Kidney glomerular epithelial cell (primary cell): ENCODE measurements at places on chromosomes 5 and 9.
A peak's percentile ranks its signal among the peaks of the same experiment; 100 is the strongest.

DNA sequence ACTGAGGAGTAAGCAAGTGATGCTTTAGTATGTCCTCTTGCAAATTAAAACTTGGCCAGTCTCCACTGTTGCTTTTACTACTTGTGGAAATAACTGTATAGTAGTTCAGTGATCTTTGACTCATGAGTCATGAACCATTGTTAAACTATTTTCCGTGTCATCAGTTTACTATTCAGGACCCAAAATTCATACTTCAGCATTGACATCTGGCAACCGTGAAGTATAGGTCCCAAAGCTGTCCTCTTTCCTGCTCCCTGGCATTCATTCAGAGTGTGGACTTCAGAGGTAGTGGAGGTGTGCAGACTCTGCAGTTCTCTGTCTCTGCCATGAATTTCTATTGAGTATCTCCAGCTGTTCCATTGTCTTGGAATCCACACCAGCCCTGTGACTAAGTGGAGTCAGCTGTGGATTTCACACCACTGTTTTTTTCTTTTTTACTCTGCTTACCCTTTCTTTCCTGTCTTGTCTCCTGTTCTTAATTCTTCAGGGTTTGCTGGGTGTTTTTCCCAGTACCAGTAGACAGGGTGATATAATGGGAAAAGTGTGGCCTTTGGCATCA, 7.5 kb downstream of the TDRD7 start:
- DNase-seq: peak; percentile 5

DNA sequence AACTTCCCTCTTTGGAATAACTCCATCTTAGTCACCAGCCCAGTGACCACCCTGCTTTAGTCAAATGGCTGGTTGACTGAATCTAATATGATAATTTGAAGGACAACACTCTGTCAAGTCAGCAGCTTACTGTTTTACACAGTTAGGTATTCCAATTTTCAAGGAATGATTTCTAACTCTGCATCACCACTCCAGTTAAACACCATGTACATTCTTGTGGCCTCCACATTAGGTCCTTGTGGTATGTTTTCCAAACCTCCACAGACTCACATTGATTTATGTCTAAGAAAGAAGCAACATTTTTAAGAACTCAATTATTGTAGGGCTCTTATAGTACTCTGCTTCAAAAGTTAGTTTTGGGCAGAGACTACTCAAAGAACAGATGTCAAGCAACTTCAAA, 110.7 kb downstream of the TLE1 start:
- peak; percentile 44 for DNase-seq

DNA sequence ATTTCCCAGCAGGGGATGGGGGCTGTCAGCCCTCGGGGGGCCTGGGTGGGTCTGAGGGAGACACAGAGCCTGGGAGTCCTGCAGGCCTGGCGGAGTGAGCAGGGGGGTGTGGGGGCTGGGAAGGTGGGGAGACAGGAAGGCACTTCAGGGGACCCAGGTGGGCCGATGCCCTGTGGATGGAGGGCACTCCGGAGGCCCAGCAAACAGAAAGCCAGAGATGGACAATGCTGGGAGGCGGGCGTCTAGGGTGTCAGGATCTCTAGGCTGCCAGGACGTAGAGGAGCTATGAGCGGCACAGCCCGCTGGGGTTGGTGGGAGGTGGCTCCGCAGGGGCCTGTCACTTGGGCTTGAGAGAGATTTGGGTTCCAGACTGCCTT, 87.6 kb upstream of the COL5A1 start:
- DNase-seq: no peak

DNA sequence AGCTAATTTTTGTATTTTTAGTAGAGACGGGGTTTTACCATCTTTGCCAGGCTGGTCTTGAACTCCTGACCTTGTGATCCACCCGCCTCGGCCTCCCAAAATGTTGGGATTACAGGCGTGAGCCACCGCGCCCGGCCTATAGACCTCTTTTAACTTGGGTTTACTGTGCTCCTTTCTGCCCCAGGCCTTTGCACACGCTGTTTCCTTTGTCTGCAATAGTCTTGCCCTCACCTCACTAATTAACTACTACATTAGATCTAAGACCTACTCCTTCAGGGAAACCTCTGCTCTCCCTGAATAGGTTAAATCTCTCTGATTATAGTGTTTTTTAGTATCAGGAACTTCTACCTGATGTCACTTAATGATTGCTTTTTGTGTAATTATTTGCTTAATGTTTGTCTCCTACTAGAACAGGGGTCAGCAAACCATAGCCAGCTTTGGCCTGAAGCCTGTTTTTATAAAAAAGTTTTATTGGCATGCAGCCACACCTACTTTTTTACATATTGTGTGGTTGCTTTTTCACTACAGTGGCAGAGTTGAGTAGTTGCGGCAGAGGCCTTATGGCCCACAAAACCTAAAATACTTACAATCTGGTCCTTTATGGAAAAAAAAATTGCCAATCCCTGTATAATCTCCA, 31.2 kb upstream of the TLE1 start:
- peak; percentile 47 for DNase-seq

- no peak for DNase-seq
Measured at GRCh38 chr5:50667023-50667652, 701 bp downstream of the PARP8 start.

DNA sequence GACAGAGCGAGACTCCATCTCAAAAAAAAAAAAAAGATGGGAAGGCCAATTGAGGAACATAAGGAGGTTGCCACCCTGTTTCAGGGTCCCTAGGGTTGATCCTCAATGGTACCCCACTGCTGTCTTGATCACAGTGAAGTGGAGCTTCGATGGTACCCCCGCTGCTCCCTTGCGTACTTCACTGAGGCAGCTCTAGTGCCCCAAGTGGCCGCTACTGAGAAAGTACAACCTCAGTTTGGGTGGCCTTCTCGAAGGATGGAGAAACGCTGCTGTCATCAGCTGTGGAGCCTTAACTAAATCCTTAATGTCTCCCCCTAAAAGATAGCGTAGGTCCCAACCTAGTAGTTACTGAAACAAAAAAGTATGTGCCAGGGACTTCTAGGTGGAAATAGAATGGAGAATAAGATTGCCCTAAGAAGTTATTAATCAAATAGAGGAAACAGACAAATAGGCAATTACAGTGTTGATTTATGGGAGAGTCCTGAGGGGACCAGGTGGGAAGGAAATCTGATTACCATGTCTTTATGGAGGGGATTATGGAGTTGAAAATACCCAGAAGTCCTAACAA, 6.3 kb downstream of the TESK1 start:
- DNase-seq: no peak

GRCh38 chr5:107524111-107524510, 146.6 kb downstream of the EFNA5 start:
- DNase-seq: peak; percentile 22

- peak; percentile 43 for DNase-seq
Measured at GRCh38 chr9:109039539-109039938, 26.2 kb upstream of the CTNNAL1 start.

GRCh38 chr5:113846941-113847340, 333.4 kb downstream of the YTHDC2 start:
- DNase-seq: no peak

DNA sequence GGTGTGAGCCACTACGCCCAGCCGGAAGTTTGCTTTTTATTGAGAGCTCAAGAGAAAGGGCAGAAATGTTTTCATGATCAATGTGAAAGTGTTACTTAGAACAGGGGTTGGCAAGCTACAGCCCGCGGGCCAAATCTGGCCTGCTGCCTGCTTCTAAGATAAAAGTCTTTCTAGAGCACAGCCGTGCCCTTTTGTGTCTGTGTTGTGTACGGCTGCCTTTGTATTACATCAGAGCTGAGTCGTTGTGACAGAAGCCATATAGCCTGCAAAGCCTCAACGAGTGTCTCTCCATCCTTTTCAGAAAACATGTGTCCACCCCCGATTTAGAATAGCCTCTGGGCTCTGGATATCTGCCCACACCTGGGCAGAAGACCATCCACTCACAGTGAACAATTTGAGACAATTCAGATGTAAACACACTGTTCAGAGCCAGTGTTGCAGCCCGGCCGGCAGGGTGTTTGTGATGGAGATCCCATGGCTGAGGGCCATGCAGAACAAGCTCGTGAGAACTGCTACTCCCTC, 28.8 kb downstream of the AK8 start:
- no peak for DNase-seq

GRCh38 chr5:149912226-149912871, 32.2 kb downstream of the PDE6A start:
- no peak for DNase-seq

- no peak for DNase-seq
Measured at GRCh38 chr5:156182174-156182967, 144.6 kb upstream of the SGCD start.

- DNase-seq: no peak
Measured at GRCh38 chr5:88813805-88814575, 69.0 kb downstream of the MEF2C start.

- DNase-seq: no peak
Measured at GRCh38 chr5:108516785-108517184, 134.9 kb upstream of the FBXL17 start.

- DNase-seq: no peak
Measured at GRCh38 chr5:151189151-151189550, 31.6 kb upstream of the ANXA6 start.

- no peak for DNase-seq
Measured at GRCh38 chr9:68975365-68976043, 38.4 kb downstream of the PRKACG start.

- no peak for DNase-seq
Measured at GRCh38 chr9:470552-471194, 256.0 kb downstream of the DOCK8 start.

DNA sequence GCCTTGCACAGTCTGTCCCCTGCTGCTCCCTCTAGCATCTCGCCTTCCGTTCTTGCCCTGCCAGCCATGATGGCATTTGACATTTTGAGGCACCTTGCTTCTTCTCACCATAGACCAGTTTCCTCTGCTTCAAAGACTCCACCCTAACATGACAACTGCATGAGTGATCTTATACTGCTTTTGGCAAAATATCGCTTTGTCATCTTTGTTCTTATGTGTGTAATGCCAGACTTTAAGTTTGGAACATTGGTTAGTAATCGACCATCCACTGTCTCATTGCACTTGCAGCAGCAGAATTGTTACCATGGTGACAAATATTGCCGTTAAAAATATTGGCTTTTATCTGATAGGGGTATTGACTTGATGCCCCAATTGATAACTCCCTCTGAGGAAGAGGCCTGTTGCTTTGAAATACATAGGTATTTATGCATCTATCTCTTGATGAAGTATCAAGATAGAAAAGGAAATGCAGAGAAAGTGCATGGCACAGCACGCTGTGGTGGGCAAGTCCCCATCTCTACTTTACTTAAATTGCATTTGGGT, 6.8 kb downstream of the GARIN3 start:
- DNase-seq: no peak

DNA sequence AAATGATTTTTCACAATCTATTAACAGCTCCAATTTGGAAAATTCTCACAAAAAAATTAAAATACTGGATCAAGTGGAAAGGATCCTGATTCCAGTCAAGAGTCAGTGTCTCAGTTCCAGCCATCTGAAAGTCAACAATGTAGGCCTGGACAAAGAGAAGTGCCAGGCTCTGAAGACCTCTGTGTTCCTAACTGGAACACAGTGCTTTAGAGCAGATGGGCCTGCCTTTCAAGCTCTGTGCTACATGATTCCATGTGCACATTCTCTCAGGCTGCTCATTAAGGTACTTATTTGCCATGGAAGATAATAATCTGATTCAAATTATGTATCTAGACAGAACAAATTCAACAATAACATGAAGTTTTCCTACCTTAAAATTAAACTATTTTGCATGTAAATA, 30.2 kb upstream of the ALDH1A1 start:
- DNase-seq: peak; percentile 32

DNA sequence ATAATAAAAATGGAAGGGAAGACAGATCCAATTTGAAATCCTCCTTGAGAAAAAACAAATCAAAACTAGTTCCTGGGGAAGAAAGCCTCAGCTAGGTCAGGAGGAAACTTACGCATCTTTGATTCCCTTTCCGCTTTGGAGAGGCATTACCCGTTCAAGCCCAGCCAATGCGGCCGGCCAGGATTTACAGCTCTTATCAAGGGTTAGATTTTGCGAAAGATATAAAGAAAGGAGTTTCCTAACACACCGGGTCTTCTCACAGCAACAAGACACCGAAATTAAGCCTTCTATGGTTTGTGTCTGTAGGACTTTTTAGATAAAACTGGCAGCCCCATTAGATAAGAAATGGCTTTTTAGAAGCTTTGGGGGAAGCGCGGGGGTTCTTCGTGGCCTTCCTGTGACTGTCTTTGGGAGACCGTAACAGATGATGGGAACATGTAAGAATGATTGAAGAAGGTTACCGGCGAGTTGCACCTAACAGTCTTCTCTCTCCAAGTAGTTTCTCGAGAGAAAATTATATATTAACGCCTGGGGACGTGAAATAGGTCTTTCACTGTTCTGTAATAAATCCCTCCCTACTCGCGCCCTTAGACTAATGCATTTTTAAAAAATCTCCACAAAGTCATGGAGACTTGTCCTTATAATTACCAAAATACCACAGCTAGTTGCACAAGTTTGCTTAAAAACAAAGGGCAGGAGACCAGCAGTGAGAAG, 1.3 kb upstream of the ISL1 start:
- no peak for DNase-seq

GRCh38 chr9:95315108-95315746, 2.3 kb downstream of the FANCC start:
- no peak for DNase-seq

GRCh38 chr9:98287384-98287783, 31.9 kb upstream of the TBC1D2 start:
- no peak for DNase-seq

DNA sequence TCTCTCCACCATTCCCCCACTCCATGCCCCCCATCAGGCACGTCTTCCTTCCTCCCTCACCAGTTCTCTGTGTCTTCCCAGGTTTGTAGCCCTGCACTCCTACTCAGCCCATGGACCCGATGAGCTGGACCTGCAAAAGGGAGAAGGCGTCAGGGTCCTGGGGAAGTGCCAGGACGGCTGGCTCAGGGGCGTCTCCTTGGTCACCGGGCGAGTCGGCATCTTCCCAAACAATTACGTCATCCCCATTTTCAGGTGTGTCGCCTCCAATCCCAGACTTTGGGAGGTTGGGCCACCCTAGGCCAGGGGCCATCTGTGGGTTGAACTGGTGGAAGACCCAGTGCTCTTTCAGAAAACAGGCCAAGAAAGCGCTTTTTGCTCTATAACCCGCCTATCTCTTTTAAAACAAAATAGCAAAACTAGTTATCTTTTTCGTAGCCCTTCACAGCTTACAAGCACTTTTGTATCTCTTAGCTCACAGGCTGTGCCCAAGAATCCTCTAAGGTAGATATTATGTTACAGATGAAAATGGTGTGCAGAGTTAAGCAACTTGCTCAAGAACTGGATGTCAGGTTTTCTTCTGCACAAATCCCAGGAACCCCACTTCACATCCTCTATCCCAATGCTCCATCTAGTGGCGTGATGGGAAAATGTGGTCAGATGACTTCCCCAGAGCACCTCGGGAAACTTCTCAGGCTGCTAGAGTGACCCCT, 56.2 kb downstream of the PLAC8L1 start:
- DNase-seq: peak; percentile 57

DNA sequence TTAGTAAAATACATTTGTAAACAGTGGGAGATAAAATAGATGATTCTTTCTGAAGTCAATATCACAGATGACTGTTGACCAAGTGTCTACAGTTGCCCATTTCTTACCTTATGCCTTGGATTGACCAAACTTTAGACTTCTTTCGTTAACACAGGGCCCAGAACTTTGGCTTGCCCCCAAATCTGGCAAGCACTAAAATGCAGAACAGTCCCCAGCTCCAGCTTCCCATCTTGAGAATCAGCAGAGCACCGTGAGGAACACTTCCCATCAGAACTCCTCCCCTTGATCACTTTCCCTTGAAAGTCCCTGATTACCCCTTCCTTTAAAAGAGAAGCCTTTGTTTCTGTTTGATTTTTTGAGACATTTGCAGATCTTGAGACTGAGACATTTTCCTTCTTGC, 1039.9 kb downstream of the TLE1 start:
- DNase-seq: no peak

GRCh38 chr9:3507395-3508077, 18.3 kb downstream of the RFX3 start:
- no peak for DNase-seq

GRCh38 chr9:135973277-135974219, 12.4 kb upstream of the UBAC1 start:
- no peak for DNase-seq
